NCI-H187 (cell line): ENCODE measurements at places on chromosomes 1 and 21.

GRCh38 chr1:59354709-59355337, 57.9 kb downstream of the FGGY start:
- no peak for DNase-seq

DNA sequence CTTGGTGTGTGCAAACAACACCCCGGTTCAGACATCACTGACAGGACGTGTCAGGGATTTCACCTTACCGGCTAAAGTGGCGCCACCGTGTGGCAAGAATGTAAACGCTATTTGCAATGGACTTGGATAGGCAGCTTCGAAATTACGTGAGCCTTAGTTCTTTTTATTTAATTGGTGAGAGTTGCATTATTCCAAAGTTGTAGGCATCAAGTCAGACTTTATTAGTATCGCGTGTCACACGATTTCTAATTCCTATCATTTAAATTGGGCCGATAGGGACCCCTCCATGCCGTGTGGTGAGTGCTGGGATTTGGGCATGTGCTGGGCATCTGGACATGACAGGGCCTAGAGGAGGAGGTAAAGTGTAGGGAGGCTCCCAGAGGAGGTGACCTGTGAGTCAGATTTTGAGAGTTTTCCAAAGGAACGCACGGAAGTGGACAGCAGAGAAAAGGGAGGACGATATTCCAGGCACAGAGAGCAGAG, 14.5 kb upstream of the CPT2 start:
- peak; percentile 41 for DNase-seq

DNA sequence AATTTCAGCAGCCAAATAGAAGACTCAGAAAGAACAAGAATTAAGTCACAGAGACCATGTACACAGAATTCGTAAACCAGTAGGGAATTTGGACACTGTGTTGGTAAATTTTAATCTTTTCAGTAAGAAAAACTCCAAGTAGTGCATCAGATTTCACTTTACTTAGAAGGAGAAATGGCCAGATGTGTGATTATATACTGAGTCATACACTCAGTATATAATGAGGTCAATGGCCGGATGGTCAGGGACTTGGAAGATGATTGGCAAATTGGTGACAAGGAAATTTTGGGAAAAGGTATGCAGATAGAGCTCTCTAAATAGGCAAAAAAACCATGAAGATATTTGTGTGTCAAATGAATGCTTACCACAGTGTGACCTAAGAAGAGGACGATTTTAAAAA, 399.8 kb upstream of the LRRC7 start:
- DNase-seq = no peak

DNA sequence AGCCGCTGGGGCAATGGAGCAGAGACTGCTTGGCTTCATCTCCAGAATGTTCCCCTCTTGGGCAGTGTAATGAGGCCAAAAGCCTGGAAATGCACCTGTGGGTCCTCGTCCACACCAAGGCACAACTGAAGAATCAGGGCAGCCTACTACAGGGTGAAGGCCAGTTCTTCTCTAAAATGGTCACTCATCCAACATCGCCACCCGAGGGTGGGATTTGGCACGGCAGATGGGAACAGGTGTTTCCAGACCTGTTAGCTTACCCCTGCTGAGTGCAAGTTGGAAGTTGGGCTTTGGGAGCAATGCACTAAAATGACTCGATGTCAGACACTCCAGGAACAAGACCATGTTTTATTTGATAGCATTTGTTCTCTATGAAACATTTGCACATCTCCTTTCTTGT, 543.7 kb downstream of the NPHP4 start:
- DNase-seq = no peak

GRCh38 chr1:76298399-76298798, 223.9 kb downstream of the ST6GALNAC3 start:
- no peak for DNase-seq

DNA sequence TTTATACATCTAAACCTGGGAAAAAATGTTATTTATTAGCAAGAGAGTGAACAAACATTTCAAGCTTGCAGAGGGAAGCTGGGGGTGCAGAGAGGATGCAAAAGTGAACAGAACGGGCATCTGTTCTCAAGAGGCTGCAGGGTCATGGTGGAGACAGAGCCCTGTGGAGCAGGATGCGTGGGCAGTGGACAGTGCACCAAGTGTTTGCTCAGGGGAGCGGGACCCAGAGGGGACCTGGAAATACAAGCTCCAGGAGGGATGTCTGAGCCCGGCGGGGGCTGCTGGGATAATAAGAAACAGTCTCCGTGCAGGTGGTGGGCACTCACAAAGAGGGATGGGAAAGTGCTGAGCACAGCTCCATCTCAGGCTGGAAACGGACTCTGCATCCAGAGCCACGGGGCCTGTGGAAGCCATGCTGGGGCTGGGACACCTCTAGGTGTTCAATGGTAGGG, 105.3 kb upstream of the SLC45A1 start:
- DNase-seq = no peak

GRCh38 chr1:185045814-185046492, 595 bp downstream of the RNF2 start:
- DNase-seq = peak; percentile 68

DNA sequence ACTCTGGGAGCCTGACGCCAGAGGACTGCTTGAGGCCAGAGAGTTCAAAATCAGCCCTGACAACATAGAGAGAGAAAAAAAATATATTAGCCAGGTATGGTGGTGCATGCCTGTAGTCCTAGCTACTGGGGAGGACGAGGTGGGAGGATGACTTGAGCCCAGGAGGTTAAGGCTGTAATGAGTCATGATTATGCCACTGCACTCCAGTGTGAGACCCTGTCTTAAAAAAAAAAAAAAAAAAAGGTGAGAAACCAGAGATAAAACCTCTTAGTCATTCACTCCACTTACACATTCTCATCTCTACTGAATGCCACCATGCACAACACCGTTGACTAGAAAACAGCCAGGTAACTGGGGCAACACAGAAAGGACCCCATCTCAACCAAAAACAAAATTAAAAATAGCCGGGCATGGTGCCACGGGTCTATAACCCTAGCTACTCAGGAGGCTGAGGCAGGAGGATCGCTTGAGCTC, 178.1 kb downstream of the SLC45A1 start:
- DNase-seq = no peak

- no peak for DNase-seq
Observed at GRCh38 chr1:6914706-6915105, 129.5 kb downstream of the CAMTA1 start.

GRCh38 chr1:39525366-39526165, 34.1 kb downstream of the BMP8A start:
- DNase-seq = no peak

GRCh38 chr1:36085686-36086526, 2.0 kb downstream of the TEKT2 start:
- no peak for DNase-seq
